ENCODE measurements at places on chromosomes 7 and 10. TPM values are rescaled to one million over a fixed set of nuclear protein-coding genes. Genes with fewer than 3 reads are reported as not detected.

DNA sequence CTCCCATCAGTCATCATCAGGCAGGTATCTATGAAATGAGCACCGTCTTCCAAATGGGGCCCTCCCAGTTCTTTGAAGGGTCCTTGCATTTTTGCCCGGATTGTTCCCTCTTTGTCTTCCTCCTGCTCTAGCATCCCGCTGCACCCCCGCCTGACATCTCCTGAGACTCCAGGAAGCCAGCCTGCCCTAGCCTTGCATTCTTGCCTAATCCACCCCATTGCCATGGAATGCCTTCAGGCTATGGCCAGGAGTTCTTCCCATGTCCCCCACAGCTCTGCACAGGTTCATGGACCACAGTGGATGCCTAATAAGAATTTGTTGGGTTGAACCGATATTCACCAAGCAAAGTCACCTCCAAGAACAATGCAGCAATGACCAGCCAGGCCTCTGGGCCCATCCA, 62.1 kb downstream of the ZMIZ1 start:
- DNase-seq: no peak

- DNase-seq: no peak
Measured at GRCh38 chr10:109698086-109698485, 225.2 kb downstream of the XPNPEP1 start.

DNA sequence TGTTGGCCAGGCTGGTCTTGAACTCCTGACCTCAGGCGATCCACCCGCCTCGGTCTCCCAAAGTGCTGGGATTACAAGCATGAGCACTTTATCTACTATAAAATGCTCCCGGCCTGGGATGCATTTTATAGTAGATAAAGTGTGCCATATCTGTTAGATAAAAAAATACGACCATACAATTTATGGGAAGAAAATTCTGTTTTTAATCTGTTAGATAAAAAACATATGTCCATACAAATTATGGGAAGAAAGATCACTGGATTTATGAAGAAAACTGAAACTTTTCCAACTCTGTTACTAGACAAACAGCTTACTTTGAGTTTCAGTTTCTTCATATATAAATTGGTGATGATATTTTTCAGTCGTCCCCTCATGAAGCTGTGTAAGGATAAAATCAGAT, 4.5 kb downstream of the TSPAN13 start:
- DNase-seq: no peak

GRCh38 chr7:151393031-151393977, 16.5 kb downstream of the WDR86 start:
- no peak for DNase-seq

FBXL13 gene
- 1.2 TPM for polyA plus RNA-seq

- DNase-seq: no peak
Measured at GRCh38 chr10:28256776-28257175, 46.1 kb downstream of the MPP7 start.

DNA sequence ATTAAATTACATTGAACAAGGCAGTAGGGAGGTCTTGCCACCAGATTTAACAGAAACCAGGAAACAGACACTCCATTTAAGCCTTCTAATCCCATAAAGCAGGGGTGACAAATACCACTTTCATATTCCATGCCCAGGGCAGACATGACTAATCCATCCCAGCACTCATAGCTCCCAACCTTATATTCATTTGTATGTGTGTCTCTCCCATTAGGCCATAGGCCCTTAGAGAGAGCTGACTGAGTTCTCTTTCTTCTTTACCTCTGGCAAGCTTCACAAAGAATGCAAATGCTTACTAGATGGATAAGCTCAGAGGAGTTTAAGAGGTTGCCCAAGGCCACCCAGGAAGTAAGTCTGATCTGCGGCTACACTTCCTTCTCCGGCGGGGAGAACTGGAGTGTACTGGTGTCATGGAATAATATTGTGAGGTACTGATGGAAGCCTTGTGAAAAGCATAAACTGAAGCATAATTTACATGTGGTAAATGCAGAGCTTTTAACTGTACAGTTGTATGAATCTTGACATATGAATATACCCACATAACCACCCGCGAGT, 239.7 kb upstream of the HABP2 start:
- no peak for DNase-seq

DNA sequence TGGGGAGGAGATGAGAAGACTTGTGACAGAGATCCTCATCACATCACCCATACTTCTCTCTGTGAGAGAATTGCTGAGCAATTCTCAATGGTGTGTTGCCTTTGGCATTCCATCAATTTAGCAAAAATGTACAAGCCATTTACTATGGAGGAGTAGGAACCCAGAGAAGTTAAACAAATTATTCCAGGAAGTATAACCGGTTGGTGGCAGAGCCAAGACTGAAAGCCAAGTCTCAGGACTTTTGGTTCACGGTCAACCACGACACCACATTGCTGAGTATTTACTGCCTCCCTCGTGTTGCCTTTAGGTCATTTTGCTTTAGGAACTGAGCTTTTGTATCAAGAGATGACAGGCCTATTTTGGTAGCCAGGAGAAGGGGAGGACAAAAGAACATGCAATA, 88.0 kb upstream of the ELMO1 start:
- no peak for DNase-seq

GRCh38 chr7:76254781-76255180, 47.7 kb upstream of the HSPB1 start:
- DNase-seq: no peak

- no peak for DNase-seq
Measured at GRCh38 chr7:158204453-158204852, 383.2 kb downstream of the PTPRN2 start.

SCIN gene
- 0.47 TPM for polyA plus RNA-seq

- no peak for DNase-seq
Measured at GRCh38 chr10:34886906-34887642, 72.0 kb upstream of the PARD3 start.

RNF148 gene
- polyA plus RNA-seq: 0.11 TPM

DNA sequence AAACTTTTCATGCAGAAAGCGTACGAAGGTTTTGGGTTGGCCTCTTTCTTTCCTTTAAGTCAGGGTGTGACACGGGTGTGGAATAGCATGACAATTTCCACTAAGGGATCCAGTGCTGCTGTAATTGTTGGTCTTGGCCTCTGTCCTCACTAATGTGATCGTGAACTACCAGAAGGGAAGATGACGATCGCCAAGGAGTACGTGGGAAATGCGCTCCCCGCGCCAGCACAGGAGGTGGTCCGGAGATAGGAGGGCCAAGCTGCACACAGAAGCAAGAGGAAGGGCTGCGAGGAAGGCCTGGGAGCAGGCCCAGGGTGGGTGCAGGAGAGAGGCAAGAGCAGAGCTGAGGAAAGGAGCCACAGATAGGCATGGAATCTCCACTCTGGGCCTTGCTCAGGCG, 79.7 kb upstream of the PODXL start:
- DNase-seq: no peak

GRCh38 chr10:124632064-124632531, 112.1 kb downstream of the FAM53B start:
- no peak for DNase-seq

DNA sequence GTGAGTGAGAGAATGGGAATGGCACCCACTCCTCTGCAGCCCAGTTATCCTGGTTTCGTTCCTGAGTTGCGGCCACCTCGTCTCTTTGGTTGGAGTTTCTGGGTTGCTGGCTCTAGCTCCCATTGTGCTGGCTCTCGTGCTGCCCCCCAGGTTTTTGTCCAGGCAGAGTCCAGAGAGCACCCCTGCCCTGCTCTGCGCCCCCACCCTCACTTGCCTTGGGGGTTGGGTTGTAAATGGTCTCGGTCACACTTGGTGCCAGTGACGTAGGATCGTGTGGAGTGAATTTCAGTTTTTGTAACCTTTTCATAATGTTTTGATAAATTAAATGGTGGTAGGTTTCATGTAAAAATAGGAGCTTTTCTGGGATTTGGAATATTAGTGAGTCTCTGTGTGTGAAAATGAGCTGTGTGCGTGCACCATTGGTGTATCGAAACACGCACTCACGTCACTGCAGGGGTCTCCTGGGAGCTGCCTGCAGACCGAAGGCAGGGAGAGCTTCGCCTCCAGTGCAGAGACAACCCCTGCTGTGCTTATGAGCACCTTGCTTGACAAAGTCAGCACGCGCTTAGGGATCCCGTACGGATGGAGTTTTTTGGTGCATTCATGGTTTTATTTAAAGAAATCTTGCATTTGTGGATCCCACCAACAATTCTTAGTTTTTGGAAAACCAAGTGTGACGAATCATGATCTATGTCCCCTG, 32.9 kb downstream of the PFKP start:
- DNase-seq: no peak

DNA sequence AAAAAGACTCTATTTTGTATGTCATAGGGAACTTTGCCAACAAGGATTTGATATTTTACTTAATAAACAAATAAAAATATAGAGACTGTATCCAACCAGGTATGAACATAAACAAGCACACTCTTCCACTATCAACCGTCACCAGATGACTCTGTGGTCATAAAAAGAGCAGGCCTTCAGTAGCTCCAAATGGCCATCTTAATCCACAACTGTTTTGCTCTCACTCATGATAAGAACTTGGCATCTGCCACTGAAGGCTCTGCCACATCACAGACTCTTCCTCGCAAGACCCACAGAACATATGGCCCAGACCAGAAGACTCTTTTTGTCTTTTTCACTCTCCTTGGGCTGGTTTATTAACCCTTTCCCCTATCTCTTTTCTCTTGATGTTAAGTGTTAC, 98.7 kb upstream of the POM121L12 start:
- no peak for DNase-seq

KLF14 gene
- 0.02 TPM for polyA plus RNA-seq

DNA sequence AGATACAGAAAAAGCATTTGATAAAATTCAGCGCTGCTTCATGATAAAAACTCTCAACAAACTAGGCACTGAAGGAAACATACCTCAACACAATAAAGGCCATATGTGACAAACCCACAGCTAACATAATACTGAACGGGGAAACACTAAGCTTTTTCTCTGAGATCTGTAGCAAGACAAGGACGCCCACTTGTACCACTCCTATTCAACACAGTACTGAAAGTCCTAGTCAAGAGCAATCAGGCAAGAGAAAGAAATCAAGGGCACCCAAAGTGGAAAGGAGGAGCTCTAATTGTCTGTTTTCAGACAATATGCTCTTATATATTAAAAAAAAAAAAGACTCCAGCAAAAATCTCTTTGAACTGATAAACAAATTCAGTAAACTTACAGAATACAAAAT, 13.3 kb downstream of the DIP2C start:
- DNase-seq: no peak

- no peak for DNase-seq
Measured at GRCh38 chr7:116441534-116441933, 58.0 kb upstream of the CAV2 start.

DNA sequence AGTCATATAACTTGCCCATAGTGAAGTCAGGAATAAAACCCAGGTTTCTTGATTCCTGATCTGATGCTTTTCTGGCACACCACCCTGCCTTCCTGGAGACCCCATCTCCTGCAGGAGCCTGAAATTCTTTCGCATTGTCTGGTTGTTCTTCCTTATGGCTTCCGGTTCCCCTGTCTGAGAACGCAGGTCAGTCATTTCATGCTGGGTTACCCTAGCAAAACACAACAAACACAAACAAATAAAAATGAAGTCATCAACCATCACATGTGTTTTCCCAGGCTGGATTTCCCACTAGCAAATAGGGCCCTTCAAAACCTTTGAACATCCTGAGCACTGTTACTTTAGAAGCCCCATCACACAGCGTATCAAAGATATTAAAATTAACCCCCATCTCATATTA, 569.6 kb downstream of the LRMDA start:
- DNase-seq: no peak

- no peak for DNase-seq
Measured at GRCh38 chr10:112706577-112706976, 243.5 kb upstream of the TCF7L2 start.

DNA sequence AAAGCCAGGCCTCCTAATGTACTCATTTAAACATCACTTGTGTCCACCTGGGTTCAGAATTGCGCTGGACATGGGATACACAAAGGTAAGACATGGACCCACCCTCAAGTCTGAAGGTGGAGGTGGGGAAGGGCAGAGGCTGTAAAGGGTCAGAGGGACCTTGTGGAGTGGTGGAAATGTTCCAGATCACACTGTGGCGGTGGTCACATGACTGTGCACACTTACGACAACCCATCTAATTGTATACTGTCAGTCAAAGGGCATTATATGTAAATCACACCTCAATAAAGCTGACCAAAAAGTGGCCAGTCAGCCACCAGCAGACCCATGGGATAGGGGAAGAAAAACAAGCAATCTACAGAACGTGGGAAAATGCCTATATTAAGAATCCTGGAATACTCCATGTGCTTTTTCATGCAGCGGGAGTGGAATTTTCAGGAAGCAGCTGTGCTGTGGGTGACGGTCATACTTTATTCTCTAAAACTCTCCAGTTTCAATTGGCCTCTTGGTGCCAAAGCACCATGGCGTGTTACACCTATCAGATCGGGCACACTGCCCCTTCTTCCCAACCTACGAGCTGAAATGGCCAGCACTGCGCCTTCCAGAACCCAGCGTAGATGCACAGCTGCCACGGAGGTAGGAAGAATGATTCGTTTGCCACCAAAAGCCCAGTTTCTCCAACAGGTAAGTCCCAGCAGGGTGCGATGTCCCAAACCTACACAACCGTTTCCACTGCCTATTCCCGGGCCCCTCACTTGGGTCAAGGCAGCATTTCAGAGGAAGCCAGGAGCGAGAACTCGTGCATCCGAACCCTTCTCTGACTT, 69.8 kb downstream of the PRKAG2 start:
- no peak for DNase-seq

ZNF425 gene
- polyA plus RNA-seq: 3.4 TPM

GRCh38 chr7:142519079-142520078, 229.9 kb upstream of the PRSS1 start:
- DNase-seq: no peak

Measured in H1 (cell line).